ENCODE measurements at places on chromosomes 16 and 17. TPM values are rescaled to one million over a fixed set of nuclear protein-coding genes. Genes with fewer than 3 reads are reported as not detected.

DNA sequence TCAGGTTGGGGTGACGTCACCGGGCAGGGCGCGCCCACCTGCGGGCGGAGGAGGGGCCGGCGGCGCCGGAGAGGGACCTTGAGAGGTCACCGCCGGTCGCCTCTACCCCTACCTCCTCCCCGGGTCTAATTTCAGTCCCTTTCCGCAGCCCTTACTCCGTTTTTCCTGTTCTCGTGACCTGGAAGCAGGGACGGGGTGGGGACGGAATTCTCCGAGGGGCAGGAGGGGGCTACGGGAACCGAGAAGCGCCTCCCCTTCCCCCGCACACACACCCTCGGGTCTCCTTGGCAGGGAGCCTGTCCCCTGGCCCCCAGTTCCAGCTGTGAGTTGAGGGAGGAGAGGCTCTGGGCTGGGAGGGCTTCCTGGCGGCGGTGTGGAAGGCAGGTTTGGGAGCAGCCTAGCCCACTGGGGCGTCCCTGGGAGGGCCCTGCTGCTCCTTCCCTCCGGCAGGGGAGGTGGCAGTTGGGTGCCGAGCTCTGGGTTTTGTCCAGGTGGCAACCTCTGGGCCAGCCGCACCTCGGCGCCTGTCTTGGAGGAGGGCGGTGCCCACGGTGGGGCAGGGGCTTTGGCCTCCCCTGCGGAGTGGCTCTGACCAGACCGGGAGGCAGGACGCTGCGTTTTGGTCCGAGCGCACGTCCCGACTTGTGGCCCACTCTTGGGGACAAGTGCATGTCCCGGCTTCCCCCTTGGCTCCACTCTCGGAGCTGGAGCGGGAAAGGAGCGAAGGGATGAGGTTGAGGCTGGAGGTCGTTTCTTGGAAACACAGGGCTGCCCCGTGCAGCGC lies 773 bp downstream of the SYNGR3 start:
- no peak for DNase-seq

DNA sequence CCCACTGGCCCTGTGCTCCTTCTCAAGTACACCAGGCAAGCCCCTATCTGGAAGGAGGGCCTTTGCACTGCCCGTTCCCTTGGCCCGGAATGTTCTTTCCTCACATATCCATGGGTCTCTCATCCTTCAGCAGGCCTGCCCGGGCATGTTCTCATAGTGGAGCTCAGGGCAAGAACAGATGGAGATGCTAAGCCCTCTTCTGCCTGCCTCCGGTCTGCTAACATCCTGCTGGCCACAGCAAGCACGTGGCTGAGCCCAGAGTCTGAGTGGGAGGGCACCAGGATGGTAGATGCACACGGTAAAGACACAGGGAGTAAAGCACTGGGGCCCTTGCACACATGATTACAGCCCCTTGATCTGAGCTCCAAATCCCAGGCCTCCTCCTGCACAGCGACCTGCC lies 19.8 kb upstream of the ANKRD40CL start:
- no peak for DNase-seq

DNA sequence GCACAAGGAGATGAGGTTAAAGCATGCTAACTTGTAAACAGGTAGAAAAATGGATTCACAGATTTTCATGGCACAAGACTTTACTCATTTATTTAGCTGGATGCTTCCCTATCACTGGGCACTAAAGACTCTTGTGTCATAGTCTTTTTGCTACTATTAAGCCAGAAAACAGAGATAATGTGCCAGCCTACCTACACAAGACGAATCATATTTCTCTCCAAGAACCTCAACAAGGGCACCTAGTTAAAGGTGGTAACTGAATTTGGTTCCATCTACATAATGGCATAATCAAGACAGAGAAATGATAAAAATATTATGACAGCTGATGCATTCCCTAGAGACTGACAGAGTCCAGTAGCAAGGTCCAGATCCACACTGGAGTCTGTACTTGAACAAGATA lies 3.8 kb downstream of the NACA2 start:
- no peak for DNase-seq

GRCh38 chr16:86133847-86134375 lies 234.9 kb downstream of the IRF8 start:
- no peak for DNase-seq

- no peak for DNase-seq
Measured at GRCh38 chr17:917941-918740, 61.4 kb downstream of the NXN start.

The KRT33A gene
- polyA plus RNA-seq: not detected

The TEKT5 gene
- 0.29 TPM for polyA plus RNA-seq

The MBTD1 gene
- 59.5 TPM for polyA plus RNA-seq

The MMP2 gene
- polyA plus RNA-seq: 557 TPM

The NPIPA7 gene
- 33.8 TPM for polyA plus RNA-seq
